ENCODE measurements at places on chromosomes 7 and 10.
A peak's percentile ranks its signal among the peaks of the same experiment; 100 is the strongest.

DNA sequence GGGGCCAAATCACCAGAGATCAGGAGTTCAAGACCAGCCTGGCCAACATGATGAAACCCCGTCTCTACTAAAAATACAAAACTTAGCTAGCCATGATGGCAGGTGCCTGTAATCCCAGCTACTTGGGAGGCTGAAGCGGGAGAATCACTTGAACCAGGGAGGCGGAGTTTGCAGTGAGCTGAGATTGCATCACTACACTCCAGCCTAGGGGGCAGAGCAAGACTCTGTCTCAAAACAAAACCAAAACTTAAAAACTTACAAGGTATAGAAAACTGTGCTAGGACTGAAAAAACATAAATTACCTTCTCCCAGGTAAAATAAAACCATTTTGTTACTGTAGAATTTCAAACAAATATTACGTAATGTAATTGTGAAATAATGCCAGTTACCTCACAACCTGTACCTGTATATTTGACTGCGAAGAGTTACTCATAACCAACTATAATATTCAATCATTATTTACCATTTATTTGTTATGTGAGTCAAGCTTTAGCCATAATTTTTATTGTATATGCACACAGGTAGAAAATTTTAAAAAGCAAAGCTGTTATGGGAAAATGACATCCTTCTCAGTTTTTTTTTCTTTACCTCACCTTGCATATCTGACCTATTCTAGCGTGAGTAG is 180.9 kb downstream of the SEMA3A start:
- no peak for DNase-seq

- DNase-seq = no peak
Measured at GRCh38 chr7:127034186-127034806, 218.4 kb downstream of the GRM8 start.

GRCh38 chr10:62636825-62637248 is 167.7 kb upstream of the ADO start:
- DNase-seq = no peak

GRCh38 chr7:14973712-14974428 is 71.3 kb upstream of the DGKB start:
- DNase-seq = no peak

- no peak for DNase-seq
Measured at GRCh38 chr7:141974831-141975230, 1.3 kb upstream of the TAS2R38 start.

GRCh38 chr10:122981066-122981464 is 864 bp downstream of the PSTK start:
- peak; percentile 25 for DNase-seq

- DNase-seq = no peak
Measured at GRCh38 chr10:19756919-19757318, 59.3 kb upstream of the PLXDC2 start.

DNA sequence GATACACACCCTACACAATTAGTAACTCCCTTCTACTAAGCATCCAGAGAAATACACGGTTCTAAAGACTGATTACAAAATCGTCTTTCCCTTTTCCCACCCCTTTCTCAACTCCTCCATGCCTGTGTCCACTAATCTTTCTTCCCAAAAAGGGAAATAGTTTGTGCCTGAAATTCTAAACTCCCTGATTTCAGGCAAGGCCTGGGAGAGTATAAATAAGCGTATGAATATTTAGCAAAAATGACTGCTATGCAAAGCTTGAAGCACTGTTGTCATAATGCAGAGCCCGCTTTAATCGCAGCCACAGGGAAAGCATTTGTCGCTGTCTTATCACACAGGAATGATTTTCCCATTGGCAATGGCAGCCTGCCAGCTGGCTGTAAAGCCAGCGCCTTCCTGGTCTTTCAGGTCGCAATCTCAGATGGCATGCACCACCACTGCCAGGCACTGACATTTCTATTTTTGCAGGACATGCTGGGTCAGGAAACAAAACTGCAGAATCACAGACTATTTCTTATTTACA is 142.9 kb upstream of the PCGF5 start:
- DNase-seq = no peak

DNA sequence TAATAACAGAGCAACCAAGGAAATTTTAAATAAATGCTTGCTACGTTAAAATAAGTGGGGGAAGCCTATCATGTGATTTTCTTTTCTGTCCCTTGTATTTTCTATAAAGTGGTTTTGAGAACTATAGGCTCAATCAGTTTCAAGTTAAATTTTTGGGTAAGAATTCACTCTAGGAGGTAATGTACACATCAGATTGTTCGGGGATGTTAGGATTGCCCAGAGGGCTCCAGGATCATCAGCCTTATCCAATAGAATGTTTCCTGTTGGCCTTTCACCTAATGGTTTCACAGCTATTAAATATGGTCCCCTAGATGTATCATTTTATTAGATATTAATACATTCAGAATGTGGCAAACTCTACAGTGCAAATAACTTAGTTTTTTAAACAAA is 438.4 kb upstream of the NPVF start:
- DNase-seq = no peak

- DNase-seq = no peak
Measured at GRCh38 chr7:99120501-99120900, 23.4 kb downstream of the SMURF1 start.

DNA sequence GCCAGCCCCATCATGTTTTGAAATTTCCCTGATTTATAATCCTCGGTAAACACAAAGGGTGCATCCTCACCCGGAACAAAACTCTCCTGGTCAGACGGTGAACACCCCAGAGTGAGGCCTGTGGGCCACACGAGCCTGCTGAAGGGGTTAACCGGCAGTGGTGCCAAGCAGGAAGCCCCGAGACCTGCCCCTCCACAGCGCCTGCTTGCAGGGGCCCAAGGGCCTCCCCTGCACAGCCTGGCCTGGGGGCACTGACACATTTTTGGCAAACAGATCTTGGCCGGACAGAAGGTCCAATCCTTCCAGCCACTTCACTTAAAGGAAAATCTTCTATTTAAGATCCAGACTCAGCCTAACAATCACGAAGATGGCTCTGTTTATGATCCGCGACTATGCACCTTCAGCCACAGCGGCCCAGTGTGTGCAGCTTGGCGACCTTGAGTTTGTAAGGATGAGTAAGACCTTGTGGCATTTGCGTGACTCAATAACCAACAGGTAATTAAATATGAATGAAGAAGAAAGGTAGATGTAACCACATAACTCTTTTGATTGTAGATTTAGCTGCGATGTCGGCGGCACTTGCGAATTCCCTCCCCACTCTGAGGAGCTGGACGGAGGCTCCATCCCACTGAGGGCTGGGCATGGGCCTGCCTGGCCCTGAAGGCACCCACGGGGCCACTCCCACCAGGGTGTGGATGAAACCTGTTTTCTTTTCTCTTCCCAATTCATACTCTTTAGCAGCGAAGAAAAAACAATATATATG is 328.2 kb downstream of the DNAJB6 start:
- no peak for DNase-seq

DNA sequence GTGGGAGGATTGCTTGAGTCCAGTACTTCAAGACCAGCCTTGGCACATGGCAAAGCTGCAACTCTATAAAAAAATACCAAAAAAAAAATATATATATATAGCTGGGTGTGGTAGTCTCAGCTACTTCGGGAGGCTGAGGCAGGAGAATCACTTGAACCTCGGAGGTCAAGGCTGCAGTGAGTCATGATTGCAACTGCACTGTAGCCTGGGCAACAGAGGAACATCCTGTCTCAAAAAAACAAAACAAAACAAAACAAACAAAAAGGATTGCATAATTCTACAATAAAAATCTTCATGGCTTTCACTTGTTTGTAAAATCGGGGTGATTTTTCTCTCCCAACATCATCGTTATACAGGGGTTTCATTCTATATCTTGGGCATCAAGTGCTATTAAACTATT is 35.1 kb downstream of the GUSB start:
- DNase-seq = no peak

DNA sequence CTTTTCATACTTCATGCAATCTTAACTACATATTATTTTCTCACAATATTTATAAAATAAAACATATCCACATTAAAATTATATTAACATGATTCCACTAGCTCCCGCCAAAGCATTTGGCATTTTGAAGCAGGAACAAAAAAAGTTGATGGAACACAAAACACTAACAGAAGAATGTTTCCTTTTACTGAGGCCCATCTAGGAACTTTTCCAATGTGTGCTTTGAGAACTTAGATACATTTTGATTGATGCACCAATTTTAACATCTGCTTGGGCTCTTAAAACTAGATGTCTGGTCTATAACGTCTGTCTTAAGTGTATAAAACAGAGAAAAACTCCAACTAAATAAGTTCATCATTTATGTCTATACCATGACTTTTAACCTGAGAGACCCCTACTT is 1214.8 kb downstream of the SORCS1 start:
- DNase-seq = peak; percentile 48

GRCh38 chr10:88966797-88967196 is 14.2 kb upstream of the ACTA2 start:
- peak; percentile 29 for DNase-seq
